GM20000 (cell line): ENCODE measurements at places on chromosomes 2 and 18.

- DNase-seq = no peak
These were observed 48.9 kb upstream of the SPATS2L start for GRCh38 chr2:200257570-200257969.

- DNase-seq = no peak
These were observed 75.9 kb upstream of the SLC35G4 start for GRCh38 chr18:11533513-11533890.

GRCh38 chr2:10546975-10547391 is 98.9 kb upstream of the ODC1 start:
- DNase-seq = no peak

DNA sequence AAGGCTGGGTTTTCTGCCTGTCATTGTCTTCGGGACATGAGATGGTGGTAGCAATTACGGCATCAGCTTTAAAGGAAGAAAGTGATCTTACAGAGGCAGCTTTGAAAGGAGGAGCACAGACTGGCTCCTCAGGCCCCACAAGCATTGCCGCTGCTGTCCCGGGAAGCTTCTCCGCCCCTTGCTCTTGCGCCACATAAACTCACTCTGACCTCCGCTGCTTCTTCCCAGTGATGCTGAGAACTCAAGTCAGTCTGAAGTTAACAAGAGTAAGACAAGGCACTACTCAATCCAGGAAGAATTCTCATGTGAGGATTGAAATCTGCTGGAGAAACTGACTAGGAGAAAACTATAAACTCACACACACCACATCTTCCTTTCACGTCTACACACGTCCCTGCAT is 112.4 kb upstream of the RIOK3 start:
- no peak for DNase-seq

DNA sequence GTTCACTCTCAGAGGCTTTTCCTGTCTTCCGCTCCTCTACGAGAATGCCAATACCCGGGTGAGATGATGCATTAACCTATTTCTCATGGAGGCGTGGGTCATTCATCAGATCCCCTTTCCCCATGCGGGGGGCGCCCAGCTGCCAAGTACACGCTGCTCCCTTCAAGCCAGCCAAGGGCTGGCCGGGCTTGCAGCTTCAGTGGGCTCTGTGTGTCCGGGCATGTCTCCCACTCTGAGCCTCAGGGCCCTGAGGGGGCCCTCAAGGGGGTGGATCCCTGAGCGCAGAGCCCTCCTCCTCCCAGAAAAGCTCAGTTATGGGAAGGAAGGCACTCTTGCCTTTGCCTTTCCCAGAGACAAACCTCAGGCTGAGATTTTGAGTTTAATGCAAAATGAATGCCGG is 431.8 kb upstream of the MYT1L start:
- DNase-seq = no peak

GRCh38 chr2:178574789-178575188 is 94.5 kb downstream of the PLEKHA3 start:
- DNase-seq = no peak
